Stimulated activated CD4-positive, alpha-beta T cell treated with anti-CD3 and anti-CD28 coated beads, Interleukin-1b, Interleukin-23, amount 100 ng/mL, for 24 hours (primary cell): ENCODE measurements at places on chromosomes 11 and 22.

DNA sequence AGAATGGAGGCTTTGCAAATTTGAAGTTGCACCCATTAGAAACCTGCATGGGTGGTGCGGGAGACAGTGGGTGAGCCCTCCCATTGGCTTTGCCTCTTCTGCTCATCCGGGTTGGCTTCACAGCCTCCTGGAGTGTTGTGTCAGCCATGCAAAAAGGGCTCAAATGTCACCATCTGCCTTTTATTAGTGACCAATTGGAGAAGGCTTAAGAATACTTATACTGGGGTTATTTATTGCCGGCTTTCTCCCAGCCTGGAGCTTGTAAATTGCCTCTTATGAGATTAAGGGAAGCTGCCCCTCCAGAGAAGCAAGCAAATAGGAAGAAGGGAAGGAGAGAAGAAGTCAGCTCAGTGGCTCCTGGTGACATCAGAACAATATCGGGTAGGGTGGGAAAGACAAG, 182.6 kb downstream of the ST3GAL4 start:
- DNase-seq, result no peak

DNA sequence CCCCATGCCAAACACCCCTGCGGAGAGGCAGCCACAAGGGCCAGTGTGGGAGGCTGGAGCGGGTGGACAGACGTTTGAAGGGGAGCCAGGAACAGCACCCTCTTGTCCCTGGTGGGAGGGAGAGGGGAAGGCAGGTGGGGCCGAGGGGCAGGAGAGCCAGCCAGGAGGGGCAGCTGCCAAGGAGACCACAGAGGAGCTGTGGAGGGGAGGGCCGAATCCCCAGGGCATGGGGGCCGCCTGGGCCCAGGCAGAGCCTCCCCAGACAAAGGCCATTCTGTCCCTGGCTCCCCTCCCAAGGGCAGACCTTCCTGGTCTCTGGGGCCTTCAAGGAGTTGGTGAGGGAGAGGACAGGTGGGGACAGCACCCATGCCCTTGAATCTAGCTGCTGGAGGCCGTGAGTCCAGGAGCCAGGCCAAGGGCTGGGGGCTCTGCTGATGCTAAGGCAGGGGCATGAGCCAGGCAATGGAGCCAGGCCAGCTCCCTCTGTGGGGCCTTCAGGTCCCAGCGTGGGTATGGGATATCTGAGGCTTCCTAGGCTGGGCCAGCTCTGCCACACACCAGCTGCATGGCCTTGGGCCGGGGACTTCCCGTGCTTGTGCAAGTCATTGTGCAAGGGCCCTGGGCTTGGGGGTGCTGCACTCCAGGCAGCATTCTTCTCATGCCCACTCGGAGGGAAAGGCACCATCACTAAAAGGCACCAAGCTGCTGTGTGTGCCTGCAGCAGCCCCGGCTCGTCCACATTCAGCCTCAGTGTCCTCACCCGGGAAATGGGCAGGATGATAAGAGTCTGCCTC, 11.4 kb downstream of the EMID1 start:
- DNase-seq, result no peak

- DNase-seq, result no peak
Measured at GRCh38 chr22:48417225-48418070, 1410.2 kb downstream of the BRD1 start.

DNA sequence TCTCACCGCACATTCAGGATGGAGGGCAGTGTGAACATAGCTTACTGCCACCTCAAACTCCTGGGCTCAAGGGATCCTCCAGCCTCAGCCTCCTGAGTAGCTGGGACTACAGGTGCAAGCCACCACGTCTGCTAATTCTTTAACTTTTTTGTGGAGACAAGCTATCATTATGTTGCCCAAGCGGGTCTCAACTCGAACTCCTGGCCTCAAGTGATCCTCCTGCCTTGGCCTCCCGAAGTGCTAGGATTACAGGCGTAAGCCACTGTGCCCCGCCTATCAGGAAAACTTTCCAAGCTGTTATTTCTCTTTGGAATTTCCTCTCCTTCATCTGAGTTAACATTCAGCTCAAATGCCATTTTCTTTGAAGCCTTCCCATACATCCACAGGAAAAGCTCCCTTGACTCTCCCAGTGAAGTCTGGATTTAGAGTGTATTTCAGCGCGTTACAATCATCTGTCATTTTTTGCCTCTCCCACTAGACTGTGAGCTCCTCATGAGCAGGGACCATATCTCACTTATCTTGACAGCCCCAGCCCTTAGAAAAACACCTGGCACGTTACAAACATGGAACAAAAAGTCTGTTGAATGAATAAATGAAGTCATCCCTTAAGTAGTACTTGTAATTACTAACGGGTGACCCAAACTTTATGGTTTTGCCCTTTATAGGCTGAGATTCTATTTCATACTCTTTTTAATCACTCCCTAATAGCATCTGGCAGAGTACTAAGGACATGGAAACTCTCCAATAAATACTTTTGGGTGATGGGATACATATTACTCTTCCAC, 2.2 kb downstream of the MRTFA start:
- no peak for DNase-seq

GRCh38 chr11:22539821-22540256, 85.8 kb downstream of the FANCF start:
- DNase-seq, result no peak

DNA sequence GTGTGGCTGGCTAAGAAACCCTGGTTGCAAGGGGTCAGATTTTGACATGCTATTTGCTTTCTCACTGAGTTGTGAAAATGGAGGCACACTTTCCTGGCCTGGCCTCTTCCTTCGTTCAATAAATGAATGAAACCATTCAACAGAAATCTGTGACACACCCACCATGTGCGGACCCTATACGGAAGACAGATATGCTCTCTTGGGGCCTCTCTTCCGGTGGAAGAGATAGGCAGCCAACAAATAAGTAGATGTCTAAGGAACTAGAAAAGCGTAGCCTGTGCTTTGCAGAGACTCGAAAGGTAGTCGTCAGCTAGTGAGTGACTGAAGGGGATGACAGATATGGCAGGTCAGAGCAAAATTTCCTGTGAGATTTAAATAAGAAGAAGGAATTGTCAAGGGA, 5.3 kb downstream of the KCNQ1OT1 start:
- DNase-seq, result no peak

- DNase-seq, result no peak
Measured at GRCh38 chr11:118921929-118922744, 3.6 kb downstream of the BCL9L start.

DNA sequence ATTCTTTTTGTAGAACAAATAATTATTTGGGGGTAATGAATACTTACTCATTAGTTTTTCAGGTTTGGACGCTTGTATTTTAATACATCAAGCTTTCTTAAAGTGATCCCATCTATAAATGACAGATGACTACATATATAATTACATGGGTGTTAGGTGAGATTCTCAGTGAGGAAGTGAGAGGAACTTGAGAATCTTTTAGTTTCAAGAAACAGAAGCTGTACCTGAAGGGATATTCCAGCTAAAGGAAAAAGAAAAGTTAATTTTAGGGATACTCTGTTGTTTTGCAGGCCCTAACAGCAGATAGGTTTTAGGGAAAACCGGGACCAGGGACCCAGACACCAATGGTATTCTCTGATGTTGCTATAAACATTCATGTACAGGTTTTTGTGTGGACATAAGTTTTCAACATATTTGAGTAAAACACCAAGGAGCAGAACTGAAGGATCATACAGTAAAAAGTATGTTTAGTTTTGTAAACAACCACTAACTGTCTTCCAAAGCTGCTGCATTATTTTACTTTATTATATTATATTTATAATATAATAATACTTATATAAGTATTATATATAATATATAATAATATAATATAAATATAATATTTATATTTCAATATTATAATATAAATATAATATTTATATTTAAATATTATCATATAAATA, 24.1 kb upstream of the PHOX2A start:
- DNase-seq, result no peak

- DNase-seq, result no peak
Measured at GRCh38 chr11:29629286-29629685, 387.5 kb downstream of the KCNA4 start.

DNA sequence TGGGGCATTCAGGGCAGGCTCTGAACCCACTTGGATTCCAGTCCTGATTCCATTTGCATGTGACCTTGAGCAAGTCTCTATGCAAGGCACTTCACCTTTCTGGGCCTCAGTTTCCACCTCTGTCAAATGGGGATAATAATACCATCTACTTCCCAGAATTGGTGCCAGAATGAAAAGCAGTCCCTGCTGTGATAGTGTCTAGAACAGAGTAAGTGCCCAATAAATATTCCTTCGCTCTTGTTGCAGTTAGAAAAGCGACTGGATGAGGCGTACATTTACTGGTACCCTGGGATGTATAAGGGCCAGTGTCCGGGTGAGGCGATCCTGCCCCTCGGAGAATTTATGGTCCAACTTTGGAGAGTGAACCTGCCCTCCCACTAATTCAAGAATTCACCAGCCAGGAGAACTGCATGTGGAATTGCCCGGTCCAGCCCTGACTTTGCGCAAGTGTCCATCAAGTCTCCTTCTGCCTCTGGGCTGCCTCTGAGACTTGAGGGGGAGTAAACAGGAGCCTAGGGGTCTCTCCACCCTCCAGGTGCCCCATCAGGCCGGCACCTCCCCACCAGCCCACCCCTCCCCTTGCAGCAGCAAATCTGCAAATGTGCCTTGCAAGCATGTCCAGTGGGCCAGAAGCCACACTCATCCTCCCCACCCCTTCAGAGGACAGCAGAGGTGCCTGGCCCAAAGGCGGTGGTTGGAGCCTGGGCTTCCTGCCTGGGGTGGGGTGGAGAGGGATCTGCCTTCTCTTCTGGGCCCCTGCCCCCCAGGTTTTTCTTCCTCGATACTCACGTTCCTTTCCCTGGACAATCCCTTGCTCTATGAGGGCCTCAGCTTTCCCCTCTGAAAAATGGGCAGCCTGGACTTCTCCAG, 30.9 kb upstream of the SLC35C1 start:
- no peak for DNase-seq

DNA sequence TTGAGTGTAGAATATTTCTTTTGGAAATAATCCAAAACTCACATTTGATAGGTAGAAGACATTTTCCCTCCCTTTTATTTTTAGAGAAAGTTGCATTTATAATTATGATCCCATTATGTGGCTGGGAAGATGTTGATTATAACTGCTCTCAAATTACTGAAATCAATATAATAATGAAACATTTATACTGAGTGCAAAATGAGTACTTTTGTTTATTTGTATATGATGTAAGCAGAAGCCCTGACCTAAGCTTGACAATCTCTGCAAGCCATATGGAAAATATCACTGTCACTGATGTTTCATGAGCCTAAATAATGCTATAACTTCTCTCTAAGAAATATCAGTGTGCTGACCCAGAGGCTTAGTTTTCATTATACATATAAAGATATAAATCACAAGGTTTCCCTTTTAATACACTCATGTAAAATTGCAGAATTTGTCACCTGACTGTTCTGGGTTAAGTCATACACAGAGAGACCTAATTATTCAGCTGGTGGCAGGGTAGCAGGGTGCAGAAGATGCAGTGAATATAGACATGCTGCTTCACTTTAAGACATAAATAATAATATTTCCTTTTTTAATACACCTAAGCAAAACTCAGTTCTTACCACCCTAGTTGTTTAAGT, 99.2 kb downstream of the BBOX1 start:
- no peak for DNase-seq

- no peak for DNase-seq
Measured at GRCh38 chr22:37887584-37888378, 18.3 kb upstream of the MICALL1 start.

GRCh38 chr22:30485362-30485988, 13.7 kb upstream of the SEC14L3 start:
- peak; percentile 68 for DNase-seq

GRCh38 chr22:45424241-45424731, 10.8 kb downstream of the RIBC2 start:
- DNase-seq, result no peak

- no peak for DNase-seq
Measured at GRCh38 chr11:16792426-16792825, 54.0 kb downstream of the C11orf58 start.

- DNase-seq, result peak; percentile 30
Measured at GRCh38 chr11:74255741-74256375, 55.6 kb downstream of the P4HA3 start.

DNA sequence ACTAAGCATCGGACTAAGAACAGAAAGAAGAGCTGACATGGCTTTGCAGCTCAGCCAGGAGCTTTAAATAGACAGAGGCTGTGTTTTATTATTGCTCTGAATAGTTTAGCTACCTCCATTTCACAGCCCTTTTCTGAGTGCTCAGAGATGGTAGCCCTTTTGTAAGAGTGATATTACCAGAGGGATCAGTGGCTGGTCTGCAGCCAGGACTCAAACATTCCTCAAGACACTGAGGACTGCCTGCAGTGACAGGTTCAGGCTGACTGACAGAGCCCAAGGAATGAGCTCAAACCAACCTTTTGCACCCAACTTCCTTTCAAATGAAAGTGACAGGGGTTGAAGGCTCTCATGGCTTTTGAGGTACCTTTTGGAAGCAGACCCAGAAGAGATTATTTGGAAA, 189.0 kb downstream of the DDX10 start:
- no peak for DNase-seq

GRCh38 chr11:80592546-80592945, 1151.7 kb upstream of the TENM4 start:
- DNase-seq, result no peak

DNA sequence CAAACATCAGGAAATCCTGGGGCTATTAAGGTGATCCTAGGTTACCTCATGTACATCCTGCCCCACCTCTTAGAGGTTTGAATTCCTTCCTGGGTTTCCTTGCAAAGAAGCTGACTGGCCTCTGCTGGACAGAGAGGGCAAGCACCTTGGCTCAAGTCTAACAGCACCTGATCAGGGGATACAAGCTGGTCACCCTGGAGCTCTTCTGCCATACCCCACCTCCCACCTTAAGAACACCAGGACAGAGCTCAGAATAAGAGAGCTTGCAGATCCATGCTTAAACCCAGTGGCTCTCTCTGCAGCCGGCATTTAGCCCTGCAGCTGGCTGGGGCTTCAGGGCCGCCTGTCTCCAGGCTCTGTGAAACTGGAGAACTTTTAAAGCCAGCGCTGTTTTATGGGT, 386.6 kb upstream of the NARS2 start:
- no peak for DNase-seq

DNA sequence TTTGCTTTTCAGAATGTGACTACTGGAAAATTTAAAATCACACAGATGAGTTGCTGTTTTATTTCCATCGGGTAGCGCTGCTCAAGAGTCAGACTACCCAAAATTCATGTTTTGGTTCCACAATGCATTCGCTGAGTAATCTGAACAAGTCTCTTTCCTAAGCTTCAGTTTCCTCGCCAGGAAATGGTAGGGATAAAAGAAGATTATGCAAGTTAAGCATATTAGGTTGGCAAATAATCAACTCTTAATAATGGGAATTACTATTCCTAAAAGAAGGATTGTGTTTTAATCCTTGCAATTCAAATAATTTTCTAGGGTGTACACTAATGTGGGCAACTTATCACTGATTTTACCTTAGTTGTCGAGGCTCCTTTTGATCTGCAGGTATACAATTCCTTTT, 326.5 kb downstream of the LARGE1 start:
- DNase-seq, result no peak

DNA sequence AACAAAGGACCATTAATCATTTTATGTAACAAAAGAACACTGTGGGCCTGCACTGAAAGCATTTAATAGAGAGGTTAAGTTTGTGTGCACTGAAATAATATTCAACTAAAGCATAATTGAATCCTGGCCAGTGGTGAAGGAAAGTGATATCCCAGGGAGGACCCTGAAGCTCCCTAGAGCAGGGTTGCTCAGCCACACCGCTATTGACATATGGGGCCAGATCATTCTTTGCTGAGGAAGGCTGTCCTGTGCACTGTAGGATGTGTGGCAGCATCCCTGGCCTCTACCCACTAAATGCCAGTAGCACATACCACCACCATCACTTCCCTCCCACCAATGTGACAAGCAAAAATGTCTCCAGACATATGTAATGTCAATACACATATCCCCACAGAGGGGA, 166.1 kb upstream of the MTNR1B start:
- DNase-seq, result no peak
